AG10803 (cell line): ENCODE measurements at places on chromosomes 16 and 17.
A peak's percentile ranks its signal among the peaks of the same experiment; 100 is the strongest.

- no peak for DNase-seq
Measured at GRCh38 chr17:4083187-4083586, 59.6 kb downstream of the ZZEF1 start.

- no peak for DNase-seq
Measured at GRCh38 chr17:61458421-61459141, 6.4 kb downstream of the TBX4 start.

- peak; percentile 23 for DNase-seq
Measured at GRCh38 chr17:37530420-37530819, 40.7 kb downstream of the DUSP14 start.

DNA sequence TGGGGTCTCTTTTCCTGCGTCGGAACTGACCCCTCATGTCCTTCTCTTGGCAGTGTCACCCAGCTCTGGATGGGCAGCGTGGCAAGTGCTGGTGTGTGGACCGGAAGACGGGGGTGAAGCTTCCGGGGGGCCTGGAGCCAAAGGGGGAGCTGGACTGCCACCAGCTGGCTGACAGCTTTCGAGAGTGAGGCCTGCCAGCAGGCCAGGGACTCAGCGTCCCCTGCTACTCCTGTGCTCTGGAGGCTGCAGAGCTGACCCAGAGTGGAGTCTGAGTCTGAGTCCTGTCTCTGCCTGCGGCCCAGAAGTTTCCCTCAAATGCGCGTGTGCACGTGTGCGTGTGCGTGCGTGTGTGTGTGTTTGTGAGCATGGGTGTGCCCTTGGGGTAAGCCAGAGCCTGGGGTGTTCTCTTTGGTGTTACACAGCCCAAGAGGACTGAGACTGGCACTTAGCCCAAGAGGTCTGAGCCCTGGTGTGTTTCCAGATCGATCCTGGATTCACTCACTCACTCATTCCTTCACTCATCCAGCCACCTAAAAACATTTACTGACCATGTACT, 13.2 kb downstream of the IGFBP4 start:
- no peak for DNase-seq
